ENCODE measurements at places on chromosomes 3 and 15.
A peak's percentile ranks its signal among the peaks of the same experiment; 100 is the strongest.

DNA sequence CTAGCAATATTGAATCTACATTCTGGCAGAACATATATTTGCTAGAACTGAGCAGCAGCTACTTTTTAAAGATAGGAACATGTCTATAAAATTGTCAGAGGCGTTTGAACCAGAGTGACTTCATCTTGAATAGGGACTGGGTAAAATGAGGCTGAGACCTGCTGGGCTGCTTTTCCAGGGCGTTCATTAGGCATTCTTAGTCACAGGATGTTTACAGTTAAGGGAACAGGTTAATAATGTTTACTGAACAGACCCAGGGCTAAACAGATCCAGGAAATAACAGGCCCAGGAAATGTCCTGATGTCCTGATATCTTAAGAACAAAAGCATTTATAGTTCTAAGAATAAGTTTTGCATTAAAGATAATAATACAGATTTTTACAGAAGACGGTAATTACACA is 34.5 kb upstream of the B3GALNT1 start:
- no peak for DNase-seq

DNA sequence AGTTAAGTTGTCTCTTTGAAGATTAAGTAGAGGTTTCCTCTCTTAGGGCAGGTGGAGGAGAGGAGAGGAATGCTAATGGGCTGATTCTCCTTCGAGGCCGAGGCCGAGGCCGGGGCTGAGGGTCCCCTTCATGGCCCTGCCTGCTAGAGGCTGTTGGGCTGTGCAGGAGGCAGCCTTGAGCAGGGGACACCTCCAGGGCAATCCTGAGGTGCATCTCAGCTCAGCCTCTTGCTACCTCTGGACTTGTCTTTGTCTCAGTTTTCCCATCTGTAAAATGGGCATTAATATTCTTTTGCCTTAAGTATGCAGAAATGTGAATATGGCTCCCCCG is 97.7 kb upstream of the PRR20G start:
- no peak for DNase-seq

- no peak for DNase-seq
These were observed 56.2 kb downstream of the ITGA11 start for GRCh38 chr15:68375716-68376220.

GRCh38 chr3:167863811-167864551 is 128.5 kb downstream of the SERPINI1 start:
- no peak for DNase-seq

DNA sequence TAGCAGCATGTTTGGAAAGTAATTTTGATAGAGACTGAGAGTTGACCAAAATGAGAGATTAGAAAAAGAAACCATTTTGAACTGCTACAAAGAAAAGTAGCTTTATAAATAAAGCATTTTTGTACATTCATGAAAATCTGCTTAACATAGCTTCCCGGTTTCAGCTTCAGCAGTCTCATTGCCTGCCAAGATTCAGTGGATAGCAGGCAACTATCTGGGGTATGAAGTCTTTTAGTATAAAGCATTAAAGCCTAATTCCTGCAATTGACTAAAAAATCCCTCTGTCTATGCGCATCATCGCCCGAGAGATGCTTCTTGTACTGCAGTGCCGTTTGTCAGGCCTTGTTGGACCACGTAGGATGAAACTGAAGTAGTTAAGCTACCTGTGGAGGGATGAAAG is 588.4 kb downstream of the NAALADL2 start:
- no peak for DNase-seq

GRCh38 chr3:194686816-194687637 is 1.3 kb downstream of the FAM43A start:
- peak; percentile 64 for DNase-seq

DNA sequence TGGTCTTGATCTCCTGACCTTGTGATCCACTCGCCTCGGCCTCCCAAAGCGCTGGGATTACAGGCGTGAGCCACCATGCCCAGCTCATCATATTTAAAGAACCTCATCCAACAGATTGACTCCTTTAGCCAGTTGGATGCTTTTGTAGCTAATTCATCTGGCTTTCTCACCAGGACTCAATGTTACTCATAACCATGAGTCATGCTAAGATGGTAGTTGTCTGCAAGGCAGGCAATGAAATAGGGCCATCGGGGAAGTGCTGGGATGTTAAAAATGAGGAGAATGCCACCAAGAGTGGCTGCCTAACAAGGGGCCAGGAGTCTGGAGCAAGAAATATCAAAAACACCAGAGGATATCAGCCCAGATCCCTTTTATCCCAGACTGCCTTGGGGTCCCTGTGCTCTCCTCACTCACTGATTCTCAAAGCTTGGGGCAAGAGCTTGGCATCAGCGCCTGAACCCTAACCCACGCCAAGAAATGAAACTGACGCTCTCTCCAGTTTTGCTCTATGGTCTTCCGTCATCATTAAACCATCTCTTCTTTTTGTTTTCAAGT is 7.4 kb upstream of the PCOLCE2 start:
- DNase-seq: no peak

- DNase-seq: no peak
These were observed 38.3 kb downstream of the MTHFS start for GRCh38 chr15:79858469-79858868.

DNA sequence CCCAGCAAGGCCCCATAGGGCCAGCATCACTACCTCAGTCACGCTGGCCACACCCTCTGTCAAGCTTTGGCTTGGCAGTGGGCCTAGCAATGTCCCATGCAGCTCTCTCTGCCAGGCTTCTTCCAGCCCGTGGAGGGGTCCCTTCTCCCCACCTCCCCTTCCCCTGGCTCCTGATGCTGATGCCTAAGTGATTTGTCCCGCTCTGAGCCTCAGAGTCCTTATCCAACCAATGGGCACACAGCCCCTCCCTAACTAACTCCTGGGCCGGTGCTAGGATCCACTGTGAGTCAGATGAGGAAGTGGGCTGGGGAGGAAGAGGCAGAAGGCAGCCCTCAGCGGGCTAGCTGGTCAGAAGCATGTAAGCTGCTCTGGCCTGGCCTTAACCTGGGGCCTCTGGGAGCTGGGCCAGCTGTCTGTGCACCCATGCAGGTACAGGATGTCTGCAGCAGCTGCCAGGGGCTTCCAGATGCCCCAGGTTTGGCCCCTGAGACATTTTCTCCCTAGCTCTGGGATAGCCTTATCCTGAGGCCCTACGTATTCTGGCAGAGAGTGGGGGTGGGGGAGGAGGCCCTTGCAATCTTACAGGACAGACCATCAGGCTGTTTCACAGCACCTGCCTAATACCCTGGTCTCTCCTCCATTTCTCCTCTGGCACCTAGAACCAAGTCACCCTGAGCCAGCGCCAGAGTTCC is 740 bp upstream of the ZBTB47 start:
- peak; percentile 69 for DNase-seq

GRCh38 chr3:110928016-110928662 is 143.5 kb upstream of the NECTIN3 start:
- no peak for DNase-seq

DNA sequence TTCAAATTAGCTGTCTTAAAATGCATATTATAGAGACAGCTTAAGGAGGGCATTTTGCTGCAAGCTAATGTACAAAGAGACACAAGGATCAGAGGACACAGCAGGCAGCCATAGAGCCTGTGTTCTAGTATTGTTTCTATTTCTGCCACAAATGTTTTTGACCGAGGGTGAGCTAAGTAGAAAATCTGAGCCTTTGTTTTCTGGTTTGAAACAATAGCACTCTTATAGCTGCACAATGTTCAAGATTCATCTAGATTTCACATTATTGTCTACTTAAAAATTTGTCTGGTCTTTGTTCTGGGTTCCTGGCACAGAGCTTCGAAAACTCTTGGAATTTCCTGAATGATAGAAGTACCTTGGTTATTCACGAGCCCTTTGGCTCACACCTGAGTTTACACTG is 40.0 kb upstream of the TUSC7 start:
- DNase-seq: no peak

GRCh38 chr15:99157456-99157855 is 52.6 kb downstream of the SYNM start:
- no peak for DNase-seq

DNA sequence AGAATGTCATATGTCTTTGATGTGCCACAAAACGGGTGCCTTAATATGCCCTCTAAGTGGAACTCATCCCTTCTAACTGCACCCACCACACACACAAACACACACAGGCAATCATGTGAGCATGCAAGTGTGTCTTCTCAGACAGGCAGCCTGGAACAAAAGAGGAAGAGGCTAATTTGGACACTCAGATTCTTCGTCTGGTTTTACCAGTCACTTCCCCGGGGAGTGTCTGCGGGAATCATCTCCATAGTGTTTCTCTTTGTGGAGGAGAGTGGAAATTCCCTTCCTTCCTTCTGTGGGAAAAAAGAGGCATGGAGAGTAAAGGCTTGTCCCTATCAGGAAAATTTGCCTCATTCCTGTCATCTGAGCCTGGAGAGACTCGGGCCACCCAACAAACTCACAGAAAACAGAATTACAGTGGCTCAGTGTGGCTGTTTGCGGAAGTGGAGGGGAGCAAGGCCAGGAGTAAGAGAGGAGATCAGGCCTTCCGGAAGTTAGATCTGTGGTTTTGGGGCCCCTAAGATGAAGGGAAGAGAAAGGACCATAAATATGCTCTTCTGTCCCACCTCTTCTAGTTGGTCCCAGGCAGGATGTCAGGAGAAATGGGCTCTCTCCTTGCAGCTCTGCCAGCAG is 212.6 kb upstream of the SEMA6D start:
- DNase-seq: no peak

DNA sequence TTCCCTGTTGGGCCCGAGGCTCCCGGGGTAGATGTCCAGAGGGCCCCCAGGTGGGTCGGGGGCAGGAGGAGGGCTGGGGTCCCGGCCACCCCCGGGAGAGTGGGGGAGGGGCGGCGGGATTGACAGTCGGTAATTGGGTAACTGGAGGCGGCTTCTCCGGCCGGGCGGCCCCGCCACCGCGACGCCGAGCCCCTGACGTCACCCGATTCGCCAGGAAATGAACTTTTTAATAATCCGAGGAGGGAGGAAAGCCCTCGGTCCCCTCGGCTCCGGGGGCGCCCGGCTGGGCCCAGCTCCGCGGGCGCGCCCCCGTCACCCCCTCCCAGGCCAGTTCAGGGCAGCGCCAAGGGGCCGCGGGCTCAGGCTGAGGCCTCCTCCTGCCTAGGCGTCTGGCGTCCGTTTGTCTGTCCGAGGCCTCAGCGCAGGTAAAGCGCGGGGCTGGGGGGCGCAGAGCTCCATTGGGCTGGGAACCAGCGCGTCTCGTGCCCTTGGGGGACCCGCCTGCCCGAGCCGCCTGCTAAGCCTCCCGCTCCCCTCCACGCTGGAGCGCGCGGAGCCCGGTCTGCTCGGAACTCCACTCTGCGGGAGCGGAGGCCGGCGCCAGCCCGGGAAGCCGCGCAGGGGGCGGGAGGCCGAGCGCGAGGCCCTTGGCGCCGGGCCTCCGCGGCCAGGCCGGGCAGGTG is 3.9 kb downstream of the GATA2 start:
- peak; percentile 56 for DNase-seq

- DNase-seq: no peak
These were observed 40.4 kb upstream of the RAB6B start for GRCh38 chr3:133935843-133936769.

- DNase-seq: peak; percentile 40
These were observed 40.5 kb downstream of the SOX2 start for GRCh38 chr3:181752202-181752671.

- DNase-seq: no peak
These were observed 26.1 kb downstream of the C15orf39 start for GRCh38 chr15:75227663-75228280.

GRCh38 chr3:88807491-88808105 is 299.8 kb upstream of the EPHA3 start:
- no peak for DNase-seq

DNA sequence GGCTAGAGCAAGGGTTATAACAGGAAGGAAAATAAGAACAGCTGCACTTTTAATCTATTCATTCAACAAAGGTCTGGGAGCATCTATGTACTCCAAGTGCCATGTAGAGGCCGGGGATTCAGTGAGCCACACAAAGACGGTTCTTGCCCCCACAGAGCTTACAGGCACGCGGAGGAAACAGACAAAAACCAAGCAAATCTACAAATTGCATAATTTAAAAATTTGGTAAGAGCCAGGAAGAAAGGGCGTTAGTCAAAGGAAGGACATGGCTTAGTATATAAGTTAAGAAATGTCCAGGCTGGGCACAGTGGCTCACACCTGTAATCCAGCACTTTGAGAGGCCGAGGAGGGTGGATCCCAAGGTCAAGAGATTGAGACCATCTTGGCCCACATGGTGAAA is 10.4 kb upstream of the GREM1 start:
- DNase-seq: no peak
